Fibroblast of mammary gland (primary cell): ENCODE measurements at places on chromosomes 4 and X.
A peak's percentile ranks its signal among the peaks of the same experiment; 100 is the strongest.

GRCh38 chr4:37982736-37983135 is 22.5 kb downstream of the PTTG2 start:
- DNase-seq: no peak

DNA sequence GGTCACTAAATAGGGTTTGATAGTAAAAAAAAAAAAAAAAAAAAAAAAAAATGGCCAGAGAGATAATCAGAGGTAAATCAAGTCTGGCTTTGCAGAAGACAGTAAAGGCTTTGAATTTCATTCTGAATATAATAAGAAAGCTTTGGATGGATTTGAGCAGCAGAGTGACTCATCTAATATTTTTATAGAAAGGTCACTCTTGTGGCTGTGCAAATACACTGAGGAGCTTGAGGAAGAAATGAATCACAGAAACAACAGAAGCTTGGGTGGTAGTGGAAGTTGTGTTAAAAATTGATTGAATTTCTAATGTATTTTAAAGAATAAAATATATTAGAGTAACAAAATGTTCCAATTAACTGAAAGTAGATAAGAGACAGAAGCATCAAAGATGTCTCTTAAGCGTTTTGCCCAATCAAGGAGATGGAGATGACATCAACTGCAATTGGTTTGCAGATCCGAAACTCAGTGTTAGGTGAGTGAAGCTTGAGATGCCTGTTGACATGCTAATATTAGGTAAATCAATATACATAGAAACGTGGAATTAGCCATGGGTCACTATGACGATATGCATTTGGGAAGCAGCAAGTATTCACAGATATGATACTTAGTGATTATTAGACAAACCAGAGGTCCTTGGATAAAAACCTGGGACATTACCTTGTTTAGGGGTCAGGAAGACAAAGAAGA is 280.5 kb downstream of the GPM6A start:
- DNase-seq: peak; percentile 77

DNA sequence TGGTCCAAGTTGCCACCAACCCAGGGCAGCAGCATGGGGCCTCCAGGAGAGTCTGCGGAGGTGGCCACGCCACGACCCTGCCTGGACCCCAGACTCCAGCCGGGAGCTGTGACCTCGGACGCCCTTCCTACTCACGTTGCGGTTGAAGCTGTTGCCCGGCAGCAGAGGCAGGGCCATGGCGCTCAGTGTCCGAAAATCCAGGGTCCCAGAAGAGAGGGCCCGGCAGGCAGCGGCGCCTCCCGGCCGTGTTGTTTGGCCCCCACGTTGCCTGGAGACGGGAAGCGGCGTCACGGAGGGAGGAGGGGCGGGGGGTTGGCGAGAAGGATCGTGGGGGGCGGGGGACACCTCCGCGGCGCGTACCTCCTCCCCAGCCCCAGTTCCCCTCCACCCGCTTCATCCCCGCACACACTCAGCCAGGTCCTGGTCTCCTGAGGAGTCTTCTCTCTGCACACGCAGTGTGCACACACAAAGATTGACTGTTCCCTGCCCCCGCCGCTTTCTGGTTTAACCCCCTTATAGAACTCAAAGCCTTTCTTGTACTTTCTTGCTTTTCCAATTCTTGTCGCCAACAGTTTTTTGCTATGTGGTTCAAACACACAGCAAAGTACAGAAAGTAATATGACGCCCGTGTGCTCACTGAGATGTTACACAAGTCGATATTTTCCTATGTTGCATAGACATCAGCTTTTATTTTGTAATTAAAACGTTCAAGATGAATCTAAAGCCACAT is at the start of gene EFHC2:
Gene EFHC2, minus strand, starts transcription at position 261 of the 730 bp plus-strand sequence. Its CDS starts 84 bp downstream, at position 177.
- peak; percentile 9 for DNase-seq

DNA sequence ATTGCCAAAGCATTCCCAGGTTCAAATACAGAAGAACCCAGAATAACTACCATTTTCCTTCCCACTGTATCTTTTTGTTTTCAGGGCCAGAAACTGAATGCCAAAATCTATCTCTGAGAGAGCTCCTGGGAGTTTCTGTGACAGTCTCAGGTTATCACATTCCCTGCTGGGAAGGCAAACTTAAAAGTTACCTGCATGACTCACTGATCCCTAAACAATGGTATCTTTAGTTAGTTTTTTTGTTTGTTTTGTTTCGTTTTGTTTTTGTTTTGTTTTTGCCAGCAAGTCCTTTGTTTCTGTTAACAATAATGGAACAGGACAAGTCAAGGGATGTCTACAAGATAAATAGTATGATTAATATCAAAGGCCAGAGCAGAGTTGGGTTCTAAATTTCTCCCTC is 34.3 kb downstream of the PAPSS1 start:
- no peak for DNase-seq

DNA sequence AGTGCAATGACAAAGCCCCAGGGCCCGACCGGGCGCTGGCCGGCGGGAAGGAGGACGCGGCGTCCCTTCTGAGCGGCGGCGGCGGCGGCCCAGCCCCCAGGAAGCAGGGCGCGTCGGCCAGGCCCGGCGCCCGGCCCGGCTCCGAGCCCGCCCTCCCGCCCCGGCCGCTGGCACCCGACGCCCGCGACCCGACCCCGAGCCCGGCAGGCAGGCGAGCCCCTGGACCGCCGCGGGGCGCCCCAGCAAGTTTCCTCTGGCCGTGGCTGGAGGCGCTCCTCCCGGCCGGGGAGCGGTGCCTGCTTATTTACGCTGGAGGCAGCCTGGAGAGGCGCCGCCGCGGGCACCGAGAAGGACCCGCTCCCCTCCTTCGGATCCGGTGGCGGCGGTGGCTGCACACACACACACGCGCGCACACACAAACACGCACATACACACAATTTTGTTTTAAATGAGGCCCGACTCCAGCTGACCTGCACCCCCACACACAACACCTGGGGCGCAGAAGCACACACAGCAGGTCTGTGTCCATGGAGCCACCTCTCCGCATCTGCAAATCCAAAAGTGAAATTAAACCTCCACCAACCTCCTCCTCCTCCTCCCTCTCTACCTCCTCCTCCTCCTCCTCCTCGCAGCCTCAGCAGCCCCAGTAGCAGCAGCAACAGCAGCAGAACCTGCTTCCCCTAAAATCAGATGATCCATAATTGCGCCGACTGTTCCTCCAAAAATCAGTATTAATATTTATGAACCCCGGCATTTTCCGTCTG is 669 bp downstream of the IRF2 start:
- peak; percentile 30 for DNase-seq

- DNase-seq: no peak
Observed at GRCh38 chr4:76663824-76664223, 228.8 kb downstream of the SHROOM3 start.

DNA sequence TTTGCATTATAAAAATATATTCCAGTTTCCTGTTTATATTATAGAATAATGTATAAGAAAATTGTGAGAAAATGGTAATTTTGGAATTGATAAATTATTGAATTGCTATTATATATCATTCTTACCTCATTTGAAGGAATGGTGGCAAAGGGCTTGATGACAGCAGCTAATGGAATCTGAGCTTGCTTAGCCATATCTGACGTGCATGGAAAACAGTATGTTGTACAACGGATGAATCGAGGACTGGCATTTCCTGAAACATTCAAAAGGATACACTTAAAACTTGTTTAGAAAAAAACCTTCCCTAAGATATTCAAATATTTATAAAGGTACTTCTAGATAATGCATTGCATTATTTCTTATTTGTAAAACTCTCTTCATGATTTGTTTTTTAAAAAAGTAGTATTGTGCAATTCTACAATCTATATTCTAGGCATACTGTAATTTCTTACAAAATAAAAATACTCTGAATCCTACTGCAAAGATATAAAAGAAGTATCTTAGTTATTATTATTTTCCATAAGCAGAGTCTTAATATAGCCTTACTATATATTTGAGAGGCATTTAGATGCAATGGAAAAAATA is 38.3 kb downstream of the SEC24D start:
- DNase-seq: peak; percentile 46

GRCh38 chr4:52358883-52359321 is 300.2 kb downstream of the USP46 start:
- no peak for DNase-seq
